Stimulated activated CD4-positive, alpha-beta T cell treated with anti-CD3 and anti-CD28 coated beads, TNF-alpha, amount 100 ng/mL, for 24 hours (primary cell): ENCODE measurements at places on chromosomes 3 and 15.

- DNase-seq: no peak
These were observed 45.3 kb downstream of the ZPLD1 start for GRCh38 chr3:102480139-102480538.

GRCh38 chr3:97991293-97991682 is 19.1 kb upstream of the RIOX2 start:
- DNase-seq: no peak

- no peak for DNase-seq
These were observed 881.4 kb downstream of the DIPK2A start for GRCh38 chr3:144852999-144853398.

- DNase-seq: peak; percentile 78
These were observed 267.0 kb downstream of the PLCL2 start for GRCh38 chr3:17151598-17152373.

DNA sequence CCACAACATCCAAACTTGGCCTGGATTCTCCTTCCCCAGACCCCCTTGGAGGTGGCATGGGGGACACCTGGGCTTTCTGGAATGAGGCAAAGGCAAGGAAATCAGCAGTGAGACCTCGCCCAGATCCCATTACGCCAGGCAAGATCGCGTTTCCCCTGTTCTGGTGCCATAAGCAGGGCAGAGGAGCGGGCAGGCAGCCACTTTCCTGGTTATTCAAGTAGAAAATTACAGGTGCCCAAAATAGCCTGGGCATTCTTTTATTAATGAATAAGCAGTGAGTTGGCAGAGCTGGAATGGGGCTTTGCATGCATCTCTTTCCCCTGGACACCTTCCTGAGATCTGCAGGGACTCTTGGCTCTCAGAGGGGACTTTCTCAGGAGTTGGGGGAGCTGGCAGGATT is 31.5 kb upstream of the FAM107A start:
- DNase-seq: no peak

GRCh38 chr15:64560501-64560900 is 100.1 kb downstream of the ZNF609 start:
- DNase-seq: no peak

GRCh38 chr15:97126553-97127233 is 796.2 kb downstream of the NR2F2 start:
- no peak for DNase-seq

- no peak for DNase-seq
These were observed 29.7 kb downstream of the TRAK1 start for GRCh38 chr3:42120866-42121265.

- no peak for DNase-seq
These were observed 286.5 kb downstream of the SQOR start for GRCh38 chr15:45921376-45921775.

GRCh38 chr3:172177046-172177445 is 137.7 kb downstream of the FNDC3B start:
- DNase-seq: no peak

- peak; percentile 1 for DNase-seq
These were observed 542 bp downstream of the PLOD2 start for GRCh38 chr3:146160321-146160963.

DNA sequence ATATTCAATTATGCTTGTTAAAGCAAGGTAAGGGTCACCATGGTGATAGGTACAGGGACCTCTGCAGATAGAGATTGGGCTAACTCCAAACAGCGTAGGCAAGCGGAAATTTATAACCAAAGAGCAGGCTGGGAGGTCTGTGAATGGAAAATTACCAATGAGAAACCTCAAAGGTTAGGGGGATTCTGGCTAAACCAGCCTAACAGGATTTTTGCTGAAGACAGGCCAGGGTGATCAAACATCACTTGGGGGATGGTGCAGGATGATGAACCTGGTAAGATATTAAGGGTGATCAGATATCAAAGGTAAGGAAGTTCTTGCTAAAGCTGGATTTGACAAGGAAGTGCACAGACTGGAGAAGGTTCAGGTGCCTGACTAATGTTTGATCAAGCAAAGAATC is 35.3 kb upstream of the SNRPN start:
- no peak for DNase-seq

GRCh38 chr3:169907476-169907875 is 3.9 kb upstream of the SAMD7 start:
- DNase-seq: no peak

- no peak for DNase-seq
These were observed 45.8 kb downstream of the CDC25A start for GRCh38 chr3:48142316-48142870.

GRCh38 chr15:73856458-73857192 is 16.7 kb upstream of the TBC1D21 start:
- no peak for DNase-seq

- no peak for DNase-seq
These were observed 65.4 kb downstream of the ABI3BP start for GRCh38 chr3:100927775-100928174.

DNA sequence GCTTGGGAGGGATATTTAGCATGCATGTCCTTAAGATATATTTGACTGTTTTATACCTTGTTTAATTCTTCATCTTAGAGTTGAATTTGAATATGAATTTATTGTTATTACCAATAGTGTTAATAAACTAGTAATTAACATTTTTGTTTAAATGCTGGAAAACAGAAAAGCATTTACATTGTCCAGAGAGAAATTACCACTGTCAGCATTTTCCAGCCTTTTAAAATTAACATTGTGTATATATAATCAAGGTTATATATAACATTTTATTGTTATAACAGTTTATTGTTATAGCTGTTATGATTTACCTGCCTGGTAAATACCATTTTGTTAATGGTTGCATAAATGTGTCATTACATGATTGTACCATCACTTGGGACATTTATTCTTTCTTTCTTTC is 8.0 kb upstream of the P4HTM start:
- DNase-seq: no peak

DNA sequence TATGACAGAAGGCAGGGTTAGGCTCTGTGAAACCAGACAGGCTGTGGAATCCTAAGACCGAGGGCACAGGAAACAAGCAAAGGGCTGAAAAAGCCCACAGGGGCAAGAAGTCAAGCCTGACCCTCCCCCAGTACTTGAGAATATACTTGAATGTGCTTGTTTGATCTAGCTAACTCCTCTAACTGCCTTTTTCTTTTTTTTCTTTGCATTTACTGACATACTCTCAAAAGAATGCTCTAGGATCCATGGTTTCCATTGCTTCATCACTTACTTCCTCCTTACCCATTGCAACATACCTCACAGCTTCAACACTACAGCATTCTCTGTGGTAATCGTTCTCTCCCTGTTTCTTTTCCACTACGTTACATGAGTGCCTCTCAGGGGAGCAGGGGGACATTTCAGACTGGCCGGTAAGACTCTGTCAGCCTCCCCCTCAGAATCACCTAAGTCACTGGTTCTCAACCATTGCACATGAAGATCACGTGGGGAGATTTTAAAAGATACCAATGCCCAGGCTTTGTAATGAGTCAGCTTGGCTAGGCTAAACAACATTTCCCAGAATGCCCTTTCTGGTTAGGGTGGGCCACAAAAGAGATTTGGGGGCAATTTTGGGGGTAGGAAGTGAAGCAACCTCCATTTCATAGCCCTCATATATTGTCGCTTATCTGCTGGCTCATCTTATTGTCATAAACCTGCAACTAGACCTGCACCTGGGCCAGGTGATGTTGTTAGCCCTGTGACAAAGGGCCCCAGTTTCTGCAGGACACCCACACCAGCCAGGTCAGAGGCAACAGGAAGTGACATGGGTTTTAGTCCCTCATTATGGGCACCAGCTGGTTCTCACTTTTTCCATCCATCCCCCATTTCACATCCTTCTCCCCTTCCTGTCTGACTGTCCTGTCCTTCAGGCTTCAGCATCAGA is 24.6 kb upstream of the RSL24D1 start:
- DNase-seq: no peak

GRCh38 chr15:58875343-58875742 is 58.1 kb downstream of the SLTM start:
- no peak for DNase-seq

- no peak for DNase-seq
These were observed 79.3 kb downstream of the ATP10A start for GRCh38 chr15:25783607-25784540.

- no peak for DNase-seq
These were observed 315.5 kb downstream of the THSD4 start for GRCh38 chr15:71430782-71431181.

DNA sequence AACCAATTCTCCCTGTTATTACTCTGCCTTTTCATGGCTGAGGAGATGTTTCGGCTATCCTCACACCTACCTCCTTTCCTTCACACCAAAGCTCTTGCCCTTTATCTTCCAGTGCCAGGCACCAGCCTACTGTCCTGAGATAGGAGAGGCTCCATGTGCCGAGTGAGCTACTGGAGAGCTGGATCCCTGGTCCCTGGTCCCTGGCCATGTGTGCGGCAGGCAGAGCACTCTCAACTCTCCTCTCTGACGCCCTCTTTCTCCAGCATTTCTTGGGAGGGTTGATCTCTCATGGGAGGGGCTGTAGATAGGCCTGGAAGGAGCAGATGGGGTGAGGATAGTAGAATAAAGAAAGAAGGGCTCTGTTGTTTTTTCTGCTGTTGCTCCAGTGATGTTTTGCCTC is 277.1 kb upstream of the UMPS start:
- DNase-seq: no peak

DNA sequence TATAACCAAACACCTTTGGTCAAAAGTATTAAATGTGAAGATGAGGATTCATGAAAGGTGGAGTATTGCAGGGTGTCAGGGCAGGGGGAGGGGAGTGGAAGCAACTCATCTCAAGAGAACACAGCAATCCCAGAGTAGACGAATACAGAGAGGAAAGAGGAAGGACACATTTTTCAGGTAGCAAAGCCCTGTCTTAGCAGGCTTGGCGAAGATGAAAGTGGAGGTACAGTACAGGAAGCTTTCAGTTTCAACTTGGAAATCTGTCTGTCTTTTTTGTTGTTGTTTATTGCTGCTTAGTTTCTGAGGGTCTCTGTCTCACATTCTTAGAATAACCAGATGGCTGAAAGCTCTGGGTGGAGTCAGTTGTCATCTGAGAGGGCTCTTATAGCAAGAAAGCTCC is 80.8 kb upstream of the GPR149 start:
- no peak for DNase-seq

DNA sequence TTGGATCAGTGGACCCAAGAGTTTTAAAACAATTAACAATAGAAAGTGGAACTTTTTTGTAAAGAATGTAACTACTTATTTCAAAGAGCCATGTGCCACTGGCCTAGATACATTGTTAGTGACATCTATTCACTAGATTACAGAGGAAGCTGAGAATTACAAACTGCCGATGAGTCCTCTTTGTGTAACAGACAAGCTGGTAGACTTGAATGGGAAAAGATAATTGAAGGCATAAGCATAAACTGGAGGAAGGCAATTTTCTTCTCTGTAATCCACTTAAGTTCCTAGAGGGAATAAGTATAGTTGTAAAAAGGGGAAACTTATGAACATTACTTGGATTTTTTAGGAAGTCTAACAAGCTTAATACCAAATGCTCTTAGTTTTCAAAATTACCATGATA is 15.1 kb downstream of the THUMPD3 start:
- no peak for DNase-seq

- no peak for DNase-seq
These were observed 56.9 kb downstream of the FLNB start for GRCh38 chr3:58064923-58065638.

GRCh38 chr15:62187910-62188309 is 22.8 kb upstream of the C2CD4B start:
- DNase-seq: no peak

DNA sequence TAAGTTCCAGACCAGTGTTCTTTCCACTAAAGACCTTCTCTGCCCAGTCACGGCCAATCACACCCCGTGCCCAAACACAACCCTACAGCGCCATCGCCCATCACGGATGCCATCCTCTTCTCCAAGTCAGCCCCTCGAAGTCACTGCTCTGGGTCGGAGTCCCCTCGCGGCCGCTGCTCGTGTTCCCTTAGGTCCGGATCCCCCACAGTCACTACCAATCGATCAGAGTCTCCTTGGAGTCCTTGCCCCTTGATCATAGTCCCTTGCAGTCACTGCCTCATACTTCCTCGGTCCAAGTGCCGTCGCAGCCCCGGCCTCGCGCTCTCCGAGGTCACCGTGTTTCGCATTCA is 461 bp downstream of the PCYT1A start:
- no peak for DNase-seq
